ENCODE measurements at places on chromosomes 5 and 9.

DNA sequence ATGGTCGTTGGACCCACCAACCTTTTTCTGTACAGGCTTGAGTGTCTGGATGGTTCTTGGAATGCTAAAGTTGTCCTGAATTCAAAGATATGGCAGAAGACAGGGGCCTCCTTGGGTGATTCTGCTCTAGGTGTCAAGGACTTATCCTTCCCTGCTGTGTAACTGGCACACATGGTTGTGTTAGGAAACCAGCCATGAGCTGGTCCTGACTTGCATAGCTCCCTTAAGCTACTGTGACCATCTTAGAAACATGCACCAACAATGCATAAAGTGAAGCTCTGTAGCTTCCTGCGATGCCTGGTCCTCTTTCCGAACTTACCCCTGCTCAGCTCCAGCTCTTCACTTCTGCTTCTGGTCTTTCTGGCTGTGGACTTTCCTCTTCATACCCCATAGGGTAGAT lies 224.6 kb downstream of the TLE4 start:
- no peak for DNase-seq

DNA sequence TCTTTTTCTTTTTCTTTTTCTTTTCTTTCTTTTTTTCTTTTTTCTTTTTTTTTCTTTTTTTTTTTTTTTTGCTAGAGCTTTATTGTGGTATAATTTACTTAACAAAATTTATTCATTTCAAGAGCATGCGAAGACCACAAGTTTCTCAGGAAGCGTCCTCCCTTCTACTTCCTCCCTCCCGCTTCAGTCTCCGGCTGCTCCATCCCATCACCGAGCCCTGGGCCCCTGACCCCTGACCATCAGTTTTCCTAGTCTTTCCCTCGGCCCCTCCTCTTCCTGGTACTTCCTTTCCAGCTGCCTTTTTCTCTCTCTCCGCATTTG lies 34.7 kb downstream of the C9orf152 start:
- DNase-seq, result no peak

- DNase-seq, result peak; percentile 57
Observed at GRCh38 chr9:93058355-93059010, at the start of gene SUSD3. TSS of gene SUSD3 (plus strand) at chr9:93058701. CDS start at chr9:93058743, 42 bp downstream.

GRCh38 chr9:97462914-97463313 lies 38.6 kb upstream of the TMOD1 start:
- DNase-seq, result no peak

DNA sequence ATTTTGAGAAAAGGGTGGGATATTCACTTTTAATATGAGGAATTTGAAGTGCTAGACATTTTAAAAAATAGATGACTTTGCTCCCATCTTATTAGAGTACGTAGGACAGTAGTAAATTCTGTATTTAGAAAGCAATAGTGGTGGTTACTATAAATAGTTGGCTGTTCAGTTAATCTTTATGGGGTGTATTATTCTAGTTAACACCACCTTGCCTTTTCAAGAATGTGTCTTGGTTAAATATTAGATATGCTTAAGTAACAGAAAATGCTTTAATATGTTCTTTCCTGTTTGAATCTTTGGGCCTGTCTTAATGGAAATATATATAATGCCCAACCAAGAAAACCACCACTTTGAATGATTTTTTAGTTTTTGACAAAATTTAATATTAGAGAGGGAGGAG lies 608.7 kb upstream of the FAM174A start:
- no peak for DNase-seq
